ENCODE measurements at places on chromosomes 16 and 17. TPM values are rescaled to one million over a fixed set of nuclear protein-coding genes. Genes with fewer than 3 reads are reported as not detected.

DNA sequence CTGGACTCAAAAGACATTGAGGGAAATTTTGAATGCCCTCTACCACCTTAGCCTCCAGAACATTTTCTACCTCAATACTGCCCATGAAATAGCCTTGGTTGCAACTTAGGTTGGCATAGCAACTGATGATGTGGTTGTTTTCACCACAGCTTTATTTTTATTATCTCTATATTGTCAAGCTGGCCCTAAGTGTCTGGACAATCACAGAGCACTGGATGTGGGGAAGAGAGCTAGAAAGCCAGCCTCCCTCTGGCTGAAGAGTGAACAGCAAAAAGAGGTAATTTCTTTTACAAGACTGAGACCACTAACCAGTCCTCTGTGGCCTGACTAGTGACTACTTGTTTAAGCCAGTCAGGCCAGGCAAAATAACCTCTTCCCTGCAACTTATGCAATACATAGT lies 159.6 kb downstream of the HS3ST2 start:
- no peak for DNase-seq

- no peak for DNase-seq
Observed at GRCh38 chr17:37382056-37382455, 6.3 kb downstream of the C17orf78 start.

DNA sequence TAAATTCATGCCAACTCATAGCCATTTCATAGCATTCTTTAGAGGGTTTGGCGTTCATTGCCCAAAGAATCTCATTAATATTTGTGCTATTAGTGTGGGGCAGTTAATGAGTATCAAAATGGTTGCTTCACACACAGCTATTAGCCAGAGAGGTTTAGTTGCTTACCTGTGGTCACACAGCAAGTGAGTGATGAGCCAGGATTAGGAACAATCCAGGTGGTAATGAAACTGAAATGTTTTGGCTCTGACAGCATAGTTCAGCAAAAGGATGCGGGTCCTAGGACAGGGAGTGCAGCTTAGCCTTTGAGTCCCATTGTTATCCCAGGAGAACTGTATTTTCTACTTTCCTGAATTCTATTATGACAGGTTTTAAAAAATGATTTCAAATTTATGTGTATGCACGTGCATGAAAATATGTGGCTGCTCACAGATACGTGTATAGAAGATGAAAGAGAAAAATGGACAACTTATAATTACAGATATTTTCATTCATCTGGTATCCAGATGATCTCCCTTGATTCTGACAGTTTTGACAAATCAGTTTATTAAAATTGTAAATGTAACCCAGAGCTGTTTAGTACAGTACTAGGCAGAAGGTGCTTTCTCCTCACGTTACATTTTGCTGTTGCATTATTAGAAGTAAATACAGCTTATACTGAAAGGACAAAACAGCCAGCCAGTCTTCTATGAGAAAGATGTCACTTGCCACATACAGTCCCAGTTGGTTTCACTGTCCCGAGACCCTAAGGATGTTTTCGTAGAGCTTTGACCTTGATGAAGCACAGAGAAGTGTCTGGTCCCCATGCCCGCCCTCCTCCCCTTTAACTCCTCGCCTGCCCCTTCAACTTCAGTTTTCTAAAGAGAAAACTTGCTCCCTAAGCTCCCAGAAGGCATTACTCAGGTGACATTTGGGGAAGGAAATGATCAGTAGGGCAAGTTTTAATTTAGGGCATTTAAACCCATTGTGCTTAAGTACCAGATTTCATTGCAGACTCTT lies 99.8 kb upstream of the TBX2 start:
- no peak for DNase-seq

GRCh38 chr16:89707695-89708094 lies 6.2 kb upstream of the SPATA2L start:
- no peak for DNase-seq

DNA sequence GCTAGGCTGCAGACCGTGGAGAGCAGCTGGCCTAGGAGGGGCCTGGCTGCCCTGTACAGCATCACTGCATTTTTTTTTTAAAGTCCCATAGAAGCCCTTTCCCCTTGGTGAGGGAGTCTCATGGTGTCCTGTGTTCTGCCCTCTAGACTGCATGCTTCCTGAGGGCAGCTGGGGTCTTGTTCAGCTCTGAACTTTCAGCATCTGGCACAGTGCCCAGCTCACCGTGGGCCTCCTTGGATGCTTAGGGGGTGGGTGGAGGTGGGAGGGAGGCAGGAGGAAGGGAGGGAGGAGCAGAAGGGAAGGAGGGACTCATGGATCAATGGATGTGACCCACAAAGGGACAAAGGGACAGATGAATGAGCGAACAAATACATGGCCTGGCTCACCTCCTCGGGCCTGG lies 63.4 kb upstream of the TMEM97 start:
- DNase-seq: no peak

DNA sequence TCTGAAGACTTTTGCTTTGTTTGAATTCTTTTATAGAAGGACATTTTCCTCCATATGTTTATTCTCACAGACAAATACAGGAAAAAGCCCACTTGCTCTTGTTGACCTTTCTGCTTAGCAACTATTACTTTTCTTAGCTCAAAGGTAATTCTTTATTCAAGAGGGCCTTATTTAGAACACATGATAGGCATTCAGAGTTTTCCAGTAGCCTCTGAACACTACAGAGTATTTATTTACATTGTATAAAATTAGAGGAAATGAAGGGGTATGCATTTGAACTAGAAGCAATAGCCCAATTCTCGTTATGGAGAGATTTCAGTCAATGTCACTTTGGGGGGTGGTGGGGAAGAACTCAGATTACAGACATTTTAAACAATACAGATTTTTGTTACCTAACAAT lies 581.7 kb downstream of the KCNJ2 start:
- no peak for DNase-seq

DNA sequence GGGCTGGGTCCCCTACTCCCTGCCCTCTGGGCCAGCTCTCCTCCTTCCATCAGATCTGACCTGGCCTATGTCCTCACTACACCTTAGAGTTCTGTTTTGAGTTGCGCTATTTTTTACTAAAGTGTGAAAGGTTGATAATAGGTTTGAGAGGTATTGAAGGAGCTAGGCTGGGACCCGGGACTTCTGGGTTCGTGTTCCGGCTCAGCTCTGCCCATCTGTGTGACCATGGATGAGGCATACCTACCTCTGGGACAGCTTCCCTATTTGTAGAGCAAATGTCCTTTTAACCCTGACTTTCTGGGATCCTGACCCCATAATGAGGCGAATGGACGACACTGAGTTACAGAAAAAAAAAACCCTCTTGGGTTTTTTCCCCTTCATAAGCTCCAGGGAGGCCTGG lies 36.0 kb downstream of the IL21R start:
- no peak for DNase-seq

- no peak for DNase-seq
Observed at GRCh38 chr17:53191878-53192277, 630.8 kb upstream of the KIF2B start.

DNA sequence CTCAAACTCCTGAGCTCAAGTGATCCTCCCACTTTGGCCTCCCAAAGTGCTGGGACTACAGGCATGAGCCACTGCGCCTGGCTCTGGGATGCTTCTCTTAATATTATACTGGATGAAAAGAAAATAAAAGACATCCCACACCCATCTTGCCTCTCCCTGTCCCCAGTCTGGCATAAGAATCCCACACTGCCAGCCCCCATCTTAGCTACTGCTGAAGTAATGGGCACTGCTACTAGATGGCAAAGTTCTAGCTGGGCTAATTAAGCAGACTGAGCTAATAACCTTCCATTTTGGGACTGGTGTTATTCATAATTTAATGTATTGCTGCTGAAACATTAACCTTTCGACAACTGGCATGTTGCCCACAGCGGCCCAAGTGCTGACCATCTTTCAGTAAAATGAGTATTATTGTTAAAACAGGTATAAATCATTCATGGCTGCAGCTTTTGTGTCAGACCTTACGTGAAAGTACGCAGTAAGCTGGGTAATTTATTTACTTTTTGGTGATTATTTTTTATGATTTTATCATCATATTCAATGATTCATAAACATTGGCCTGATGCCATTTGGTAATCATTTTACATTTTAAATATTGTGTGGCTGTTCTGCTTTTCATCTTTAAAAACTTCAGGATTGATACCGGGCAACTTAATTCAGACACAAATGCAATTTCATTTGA lies 47.4 kb upstream of the ZFHX3 start:
- DNase-seq: no peak

- DNase-seq: no peak
Observed at GRCh38 chr16:58497468-58497867, 2.5 kb upstream of the NDRG4 start.

DNA sequence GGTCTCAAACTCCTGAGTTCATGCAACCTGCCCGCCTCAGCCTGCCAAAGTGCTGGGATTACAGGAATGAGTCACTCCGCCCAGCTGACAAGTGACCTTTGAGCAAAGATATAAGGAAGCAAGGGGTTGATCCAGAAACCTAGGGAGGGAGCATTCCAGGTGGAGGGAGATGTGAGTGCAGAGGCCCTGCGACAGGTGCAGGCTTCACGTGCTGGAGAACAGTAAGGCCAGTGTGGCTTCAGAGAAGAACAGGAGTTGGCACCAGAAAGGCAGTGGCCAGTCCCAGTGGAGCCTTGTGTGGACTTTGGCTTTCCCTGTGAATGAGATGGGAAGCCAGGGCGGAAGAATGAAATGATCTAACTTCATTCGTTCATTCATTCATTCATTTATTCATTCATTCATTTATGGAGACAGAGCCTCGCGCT lies 73.6 kb upstream of the HAS3 start:
- DNase-seq: no peak

DNA sequence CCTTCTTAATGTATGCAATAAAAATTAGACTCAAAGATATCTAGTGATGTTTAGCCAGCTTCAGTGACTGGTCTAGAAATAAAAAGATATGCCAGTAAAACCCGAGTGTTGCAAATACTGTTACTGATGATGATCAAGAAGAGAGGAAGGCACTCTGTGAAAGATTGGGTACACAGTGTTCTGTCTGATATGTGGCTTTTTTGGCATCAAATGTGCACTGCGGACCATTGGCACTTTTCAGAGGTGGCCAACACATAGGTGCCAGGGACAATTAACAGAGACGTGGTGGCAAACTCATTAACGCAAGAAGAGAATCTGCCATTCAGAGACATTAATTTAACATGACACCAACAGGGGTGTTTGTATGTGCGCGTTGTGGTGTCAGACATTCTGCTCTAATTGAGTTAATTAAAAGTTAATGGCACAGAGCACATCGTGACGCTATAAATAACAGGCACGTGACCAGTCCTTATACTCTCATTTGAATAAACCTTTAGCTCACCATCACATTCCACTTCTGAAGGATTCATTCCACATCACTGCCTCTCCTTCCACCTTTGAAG lies 549.3 kb upstream of the HSBP1 start:
- no peak for DNase-seq

DNA sequence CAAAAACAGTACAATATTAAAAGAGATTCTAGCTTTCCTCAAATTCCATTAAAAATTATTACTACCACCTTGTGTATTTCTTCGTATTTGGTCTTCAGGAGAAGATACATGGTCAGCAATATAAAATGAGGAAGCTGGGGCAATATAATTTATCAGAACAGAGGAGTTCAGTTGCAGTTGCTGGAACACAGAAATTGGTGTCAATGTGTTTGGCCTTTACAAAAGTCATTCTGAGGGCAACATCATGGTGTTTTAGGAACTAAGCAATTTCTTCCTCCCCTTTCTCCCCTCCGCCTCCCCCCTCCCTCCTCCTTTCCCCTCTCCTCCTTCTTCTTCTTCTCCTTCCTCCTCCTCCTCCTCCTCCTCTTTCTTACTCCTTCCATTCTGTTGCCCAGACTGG lies 102.1 kb downstream of the YPEL2 start:
- no peak for DNase-seq

DNA sequence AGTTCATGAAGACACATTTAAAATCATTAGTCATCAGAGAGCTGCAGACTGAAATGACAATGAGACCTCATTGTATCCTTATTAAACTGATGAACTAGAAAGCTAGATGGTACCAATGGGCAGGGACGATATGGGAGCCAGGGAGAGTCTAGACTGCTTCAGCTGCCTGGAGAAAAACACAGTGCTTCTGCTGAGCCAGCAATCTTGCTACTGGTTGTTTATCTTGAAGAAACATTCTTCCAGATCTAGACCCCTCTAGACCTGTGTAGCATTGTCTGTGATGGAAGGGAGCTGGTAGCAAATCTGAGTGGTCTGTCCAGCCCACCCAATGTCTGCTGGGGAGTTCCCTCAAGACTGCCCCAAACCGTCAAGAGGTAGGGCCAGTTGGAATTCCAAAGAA lies 2.0 kb upstream of the DRC7 start:
- DNase-seq: no peak

GRCh38 chr17:1294157-1294717 lies 14.8 kb downstream of the TRARG1 start:
- DNase-seq: no peak

DNA sequence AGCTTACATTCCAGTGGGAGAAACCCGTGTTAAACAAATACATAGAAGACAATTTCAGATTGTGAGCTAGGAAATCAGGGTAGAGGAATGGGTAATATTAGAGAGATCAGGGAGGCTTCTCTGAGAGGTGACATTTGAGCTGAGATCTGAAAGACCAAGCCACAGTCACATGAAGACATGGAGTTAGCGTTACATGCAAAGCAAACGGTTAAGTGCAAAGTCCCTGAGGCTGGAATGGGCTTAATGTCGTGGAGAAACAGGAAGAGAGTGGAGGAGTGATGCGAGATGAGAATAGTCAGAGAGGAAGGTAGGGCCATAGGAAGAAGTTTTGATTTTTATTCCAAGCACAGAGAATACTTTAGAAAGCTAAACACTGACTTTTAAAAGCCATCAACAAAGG lies 246.1 kb downstream of the IRX3 start:
- no peak for DNase-seq

DNA sequence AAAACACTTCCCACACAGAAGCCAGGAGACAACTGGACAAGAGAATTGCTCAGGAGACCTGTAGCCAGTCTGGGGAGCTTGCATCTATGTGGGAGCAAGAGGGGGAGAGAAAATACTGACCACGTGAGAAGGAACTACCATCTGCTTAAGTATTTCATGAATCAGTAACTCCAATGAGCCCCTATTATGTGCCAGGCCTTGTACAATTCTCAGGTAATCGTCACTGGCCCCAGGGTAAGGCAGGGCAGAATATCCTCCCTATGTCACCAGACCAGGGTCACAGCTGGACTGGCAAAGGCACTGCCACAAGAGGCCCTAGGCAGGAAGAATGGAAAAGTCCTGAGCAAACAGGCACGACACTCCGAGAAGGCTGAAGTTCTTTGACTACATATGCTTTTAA lies 25.9 kb downstream of the USP7 start:
- no peak for DNase-seq

Gene KRTAP4-6
- not detected for total RNA-seq

- no peak for DNase-seq
Observed at GRCh38 chr17:80501741-80502577, 25.6 kb upstream of the NPTX1 start.

- DNase-seq: no peak
Observed at GRCh38 chr16:15443753-15444152, 9.4 kb downstream of the BMERB1 start.

- DNase-seq: no peak
Observed at GRCh38 chr17:41638941-41639340, 14.6 kb upstream of the KRT17 start.

- no peak for DNase-seq
Observed at GRCh38 chr17:15456972-15457722, 10.3 kb downstream of the CDRT4 start.

- DNase-seq: no peak
Observed at GRCh38 chr17:32551186-32551955, 64.6 kb downstream of the CDK5R1 start.

Gene FBXL19
- total RNA-seq: 78.1 TPM

Measured in neural crest cell (in vitro differentiated cells).